ENCODE measurements at places on chromosomes 1 and 21.

DNA sequence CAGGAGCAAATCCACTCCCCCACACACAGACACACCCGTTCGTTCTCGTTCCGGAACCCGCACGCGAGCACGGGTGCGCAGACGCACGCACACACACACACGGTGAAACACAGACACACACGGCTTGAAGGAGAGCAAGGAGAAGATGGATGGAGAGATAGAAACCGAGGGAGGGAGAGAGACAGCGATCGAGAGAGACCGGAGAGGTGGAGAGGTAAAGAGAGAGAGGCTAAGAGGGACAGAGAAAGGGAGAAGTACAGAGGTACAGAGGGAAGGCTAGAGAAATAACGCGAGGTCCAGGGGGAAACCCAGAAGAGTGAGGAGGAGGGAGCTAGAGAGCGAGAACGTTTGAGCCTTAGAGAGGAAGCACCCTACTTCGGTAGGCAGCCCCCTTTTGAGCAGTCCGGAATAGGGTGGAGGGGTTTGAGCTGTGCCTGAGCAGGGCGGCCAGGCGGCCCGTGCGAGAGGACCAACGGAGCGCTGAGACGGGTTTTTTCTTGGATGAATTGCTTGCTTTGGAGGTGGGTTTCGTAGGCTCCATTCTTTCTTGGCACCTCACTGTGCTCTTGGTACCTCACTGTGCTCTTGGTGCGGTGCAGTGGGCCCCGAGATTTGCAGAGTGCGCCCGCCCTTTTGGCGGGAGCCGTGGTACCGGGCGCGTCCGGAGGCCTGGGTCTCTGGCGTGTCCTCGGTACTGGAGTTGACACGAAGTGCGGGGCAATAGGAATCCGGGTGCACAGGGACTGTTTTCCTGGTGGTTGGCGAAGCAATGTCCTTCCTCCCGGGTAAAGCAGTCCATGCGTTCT, 88.4 kb upstream of the RHOU start:
- DNase-seq = peak; percentile 14

GRCh38 chr21:32137931-32138330, 140.9 kb downstream of the MIS18A start:
- no peak for DNase-seq

DNA sequence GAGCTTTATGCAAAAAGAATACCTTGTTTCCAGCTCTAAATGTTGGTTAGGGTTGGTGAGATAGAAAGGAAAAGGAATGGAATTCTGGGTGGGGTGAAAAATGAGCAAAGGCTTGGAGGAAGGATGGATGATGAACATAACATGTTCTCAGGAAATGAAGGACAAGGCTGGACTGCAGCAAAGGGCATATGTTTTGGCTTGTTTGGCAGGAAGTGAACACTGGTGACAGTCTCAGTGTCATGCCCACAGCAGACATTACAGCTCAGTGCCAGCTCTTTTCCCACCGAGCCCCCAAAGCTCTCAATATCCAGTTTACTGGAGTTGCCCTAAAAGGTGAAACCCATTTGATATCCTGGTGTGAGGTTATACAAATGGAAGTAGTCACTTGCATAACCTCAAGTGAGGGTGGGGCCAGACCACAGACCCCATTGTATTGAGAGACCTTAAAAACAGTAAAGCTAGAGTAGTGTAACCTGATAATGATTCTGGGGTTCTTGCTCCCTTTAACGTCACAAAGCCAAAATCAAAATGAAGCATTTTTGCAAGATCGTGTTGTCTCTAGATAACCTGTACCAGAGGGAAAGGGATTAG, 270.6 kb downstream of the NFIA start:
- DNase-seq = no peak

GRCh38 chr1:163842571-163842970, 520.8 kb downstream of the NUF2 start:
- no peak for DNase-seq

DNA sequence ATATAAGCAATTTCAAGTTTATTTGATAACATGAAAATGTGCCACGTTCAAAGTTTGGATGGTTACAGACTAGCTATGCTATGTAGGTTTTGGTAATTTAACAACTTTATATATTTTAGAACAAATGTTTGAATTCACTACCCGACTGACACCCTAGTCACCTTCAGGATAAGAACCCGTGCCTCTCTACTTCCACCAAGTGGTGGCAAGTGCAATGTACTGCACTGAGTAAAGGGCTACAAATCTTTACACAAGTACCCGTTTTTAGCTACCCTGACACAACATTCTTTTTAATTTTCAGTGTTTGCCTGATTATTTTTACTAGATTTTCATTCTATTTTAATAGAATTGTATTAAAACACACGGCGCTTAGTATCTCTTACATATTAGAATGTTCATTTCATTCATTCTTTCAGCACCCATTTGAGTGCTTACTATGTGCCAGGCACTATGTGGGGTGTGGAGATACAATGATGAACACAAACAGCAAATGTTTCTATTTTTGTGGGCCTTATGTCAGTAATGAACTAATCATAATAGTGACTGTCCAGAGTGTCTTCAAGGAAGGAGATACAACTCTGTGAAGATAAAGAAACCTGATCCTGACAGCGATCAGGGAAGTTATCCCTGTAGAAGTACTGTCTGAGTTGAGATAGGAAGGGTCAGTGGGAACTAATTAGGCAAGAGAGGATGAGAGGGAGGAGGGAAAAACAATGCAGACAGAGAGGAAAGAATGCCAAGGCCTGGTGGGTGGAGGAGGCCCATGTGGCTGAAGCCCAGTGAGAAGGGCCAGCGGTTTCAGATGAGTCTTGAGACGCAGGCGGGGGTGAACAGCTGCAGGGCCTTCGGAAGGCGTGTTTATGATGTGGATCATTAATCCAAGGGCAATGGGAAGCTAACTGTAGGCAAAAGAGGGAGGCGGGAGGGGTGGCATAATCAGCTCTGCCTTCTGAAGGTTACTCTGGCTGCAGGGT, 3.8 kb downstream of the LCA5L start:
- DNase-seq = no peak

- no peak for DNase-seq
Measured at GRCh38 chr1:189027512-189027911, 1450.2 kb downstream of the BRINP3 start.

- DNase-seq = no peak
Measured at GRCh38 chr1:183330335-183330734, 87.8 kb downstream of the NMNAT2 start.

GRCh38 chr1:76433526-76433925, 359.0 kb downstream of the ST6GALNAC3 start:
- DNase-seq = no peak

DNA sequence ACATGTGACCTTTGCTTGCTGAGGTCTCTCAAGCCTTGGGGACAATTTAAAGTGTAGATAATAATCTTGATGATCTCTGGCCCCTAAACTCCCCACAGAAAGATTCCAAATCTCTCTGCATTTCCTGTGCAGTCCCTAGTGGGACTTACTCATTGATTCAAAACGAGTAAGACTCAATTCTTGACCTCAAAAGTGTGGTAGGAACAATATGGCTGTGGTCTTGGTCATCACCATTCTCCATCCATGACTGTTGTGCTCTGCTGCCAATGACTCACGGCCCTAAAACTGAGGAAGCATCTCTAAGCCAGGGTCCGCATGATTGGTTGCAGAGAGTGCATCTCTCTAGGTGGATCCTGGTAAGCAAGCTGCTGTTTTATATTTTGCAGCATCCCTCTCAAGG, 268.0 kb downstream of the PTGER3 start:
- DNase-seq = no peak

DNA sequence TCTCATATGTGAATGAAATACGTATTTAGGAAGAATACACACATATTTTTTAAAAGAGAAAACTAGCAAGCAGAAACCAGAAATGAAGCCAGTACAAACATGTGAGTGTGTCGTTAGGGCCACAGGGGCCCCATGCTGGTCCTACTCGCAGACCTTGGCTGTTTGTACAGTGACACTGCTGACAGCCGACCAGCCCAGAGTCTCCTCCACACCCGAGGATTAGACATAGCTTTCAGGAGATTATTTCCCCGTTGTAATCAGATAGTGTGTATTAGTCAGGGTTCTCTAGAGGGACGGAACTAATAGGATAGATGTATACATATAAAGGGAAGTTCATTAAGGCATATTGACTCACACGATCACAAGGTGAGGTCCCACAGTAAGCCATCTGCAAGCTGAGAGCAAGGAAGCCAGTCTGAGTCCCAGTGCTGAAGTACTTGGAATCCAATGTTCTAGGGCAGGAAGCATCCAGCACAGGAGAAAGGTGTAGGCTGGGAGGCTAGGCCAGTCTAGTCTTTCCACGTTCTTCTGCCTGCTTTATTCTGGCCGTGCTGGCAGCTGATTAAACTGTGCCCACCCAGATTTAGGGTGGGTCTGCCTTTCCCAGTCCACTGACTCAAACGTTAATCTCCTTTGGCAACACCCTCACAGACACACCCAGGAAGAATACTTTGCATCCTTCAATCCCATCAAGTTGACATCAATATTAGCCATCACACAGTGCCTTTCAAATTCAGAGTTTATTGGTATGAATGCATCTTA, 51.2 kb downstream of the DIP2A start:
- DNase-seq = no peak

- DNase-seq = no peak
Measured at GRCh38 chr1:76093522-76094312, 19.2 kb downstream of the ST6GALNAC3 start.

- DNase-seq = no peak
Measured at GRCh38 chr1:160494620-160495019, 28.4 kb downstream of the SLAMF6 start.

DNA sequence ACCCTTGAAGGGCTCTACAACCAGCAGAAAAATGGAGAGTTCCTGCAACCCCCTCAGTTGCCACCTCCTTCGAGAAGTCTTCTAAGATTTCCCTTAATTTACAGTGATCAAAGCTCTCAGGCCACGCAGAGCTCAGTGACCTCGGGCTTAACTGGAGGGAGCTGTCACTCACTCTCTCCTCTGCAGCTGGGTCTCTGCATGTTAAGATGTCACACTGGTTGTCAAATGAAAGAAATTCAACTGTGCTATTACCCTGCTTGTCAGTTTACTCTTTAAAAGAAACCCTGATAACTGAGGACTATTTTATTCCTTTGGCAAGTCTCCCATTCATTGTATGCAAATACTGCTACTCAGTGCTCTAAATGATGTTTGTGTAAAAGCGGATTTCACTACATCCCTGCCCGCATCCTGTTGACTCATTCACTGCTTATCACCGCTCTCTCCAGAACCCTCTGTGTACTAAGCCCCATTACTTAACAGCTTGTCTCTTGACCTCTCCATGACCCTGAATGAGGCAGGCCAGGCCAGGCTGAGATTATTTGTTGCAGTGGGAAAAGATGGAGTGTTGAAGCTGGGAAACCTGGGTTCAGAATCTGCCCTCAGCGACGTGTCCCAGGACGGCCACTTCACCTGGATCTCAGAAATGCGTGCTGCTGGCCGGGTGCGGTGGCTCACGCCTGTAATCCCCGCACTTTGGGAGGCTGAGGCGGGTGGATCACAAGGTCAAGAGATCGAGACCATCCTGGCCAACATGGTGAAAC, 13.7 kb downstream of the DHRS3 start:
- peak; percentile 41 for DNase-seq

DNA sequence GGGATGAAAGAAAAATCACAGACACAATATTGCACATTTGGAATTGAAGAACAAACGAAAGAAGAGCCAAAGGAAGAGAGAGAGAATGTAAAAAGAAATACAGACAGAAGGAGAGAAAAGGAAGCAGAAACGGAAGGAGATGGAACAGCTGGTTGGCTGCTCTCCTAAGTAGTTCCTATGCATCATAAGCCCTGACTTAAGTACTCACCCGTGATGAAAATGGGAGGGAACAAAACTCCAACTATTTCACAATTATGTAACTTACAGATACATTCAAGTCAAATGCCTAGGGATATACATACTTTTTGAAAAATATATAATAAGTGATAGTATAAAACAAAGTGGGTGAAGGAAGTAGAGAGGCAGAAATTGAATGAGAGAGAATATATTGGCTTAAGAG, 88.5 kb downstream of the TTLL7 start:
- DNase-seq = no peak

DNA sequence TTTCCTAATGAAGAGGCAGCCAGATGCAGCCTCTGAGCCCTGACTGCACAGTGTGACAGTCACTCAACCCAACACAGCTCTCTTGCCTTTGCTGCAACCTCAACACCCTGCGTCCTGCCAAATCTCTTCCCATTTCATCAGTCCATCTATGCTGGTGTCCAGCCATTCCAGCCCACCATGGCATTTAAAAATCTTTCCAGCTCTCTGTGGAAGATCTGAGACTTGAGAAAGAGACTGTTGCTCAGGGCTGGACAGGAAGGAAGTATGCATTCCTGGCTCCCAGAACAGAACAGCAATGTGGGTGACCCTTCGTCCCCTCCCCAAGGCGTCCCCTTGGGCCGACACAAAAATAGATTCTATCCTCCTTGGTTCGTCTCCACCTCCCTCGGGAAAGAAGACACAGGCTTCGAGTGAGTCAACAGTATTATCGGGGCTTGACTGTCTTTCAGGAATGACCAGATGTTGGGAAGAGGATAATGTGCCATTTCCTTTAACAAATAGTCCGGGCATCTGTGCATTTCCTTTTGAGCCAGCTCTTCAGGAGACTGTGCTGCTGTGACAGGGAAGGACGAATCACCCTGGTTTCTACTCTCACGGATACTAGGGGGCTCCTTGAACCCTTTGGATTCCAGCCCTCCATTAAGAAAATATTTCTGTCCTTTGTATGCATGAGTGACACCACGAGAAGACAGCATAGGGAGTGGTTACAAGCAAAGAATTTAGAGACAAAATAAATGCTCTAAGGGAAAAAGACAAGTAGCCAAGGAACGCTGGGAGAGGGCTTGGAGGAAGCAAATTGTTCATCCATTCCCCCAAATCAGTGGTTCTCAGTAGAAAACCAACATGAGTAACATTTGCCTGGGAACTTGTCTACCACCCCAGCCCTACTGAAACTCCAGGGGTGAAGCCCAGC, 111.4 kb upstream of the CDC42BPA start:
- DNase-seq = no peak

DNA sequence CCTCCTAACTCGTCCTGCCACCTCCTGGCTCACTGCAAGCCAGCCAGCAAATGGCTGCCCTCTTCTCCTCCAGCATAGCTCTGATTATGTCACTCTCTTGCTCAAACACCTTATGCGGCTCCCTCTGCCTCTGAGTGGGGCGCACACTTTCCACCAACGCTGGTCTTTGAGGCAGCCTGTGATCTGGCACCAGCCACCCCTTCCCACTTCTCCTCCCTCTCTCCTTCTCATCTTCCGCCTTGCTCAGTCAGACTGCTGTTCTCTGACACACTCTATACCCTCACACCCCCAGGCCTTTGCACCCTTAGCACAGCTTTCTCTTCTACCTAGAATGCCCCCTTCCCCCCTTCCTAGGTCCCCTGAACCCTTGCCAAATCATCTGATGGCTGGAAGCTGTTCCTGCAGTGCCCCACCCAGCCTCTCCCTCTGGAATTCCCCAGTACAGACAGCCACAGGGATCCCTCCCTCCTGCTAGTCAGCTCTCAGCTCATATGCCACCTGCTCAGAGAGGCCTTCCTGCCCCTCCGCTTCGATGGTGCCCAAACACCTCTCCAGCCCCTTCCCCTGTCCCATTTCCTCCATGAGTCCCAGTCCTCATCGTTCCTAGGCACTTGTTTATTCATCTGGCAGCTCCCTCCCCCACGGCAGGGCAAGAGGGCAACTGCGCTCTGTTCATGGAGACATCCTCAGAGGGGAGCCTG, 21.7 kb upstream of the PEF1 start:
- no peak for DNase-seq

- DNase-seq = no peak
Measured at GRCh38 chr1:18110968-18111367, 3.4 kb downstream of the IGSF21 start.

GRCh38 chr1:119838236-119838635, 27.0 kb upstream of the REG4 start:
- no peak for DNase-seq

GRCh38 chr1:216794586-216794985, 71.4 kb upstream of the ESRRG start:
- DNase-seq = no peak

All from effector memory CD4-positive, alpha-beta T cell (primary cell).